CD4-positive, alpha-beta T cell treated with Interleukin-4 for 1 hour (primary cell): ENCODE measurements at places on chromosomes 5 and 9.
A peak's percentile ranks its signal among the peaks of the same experiment; 100 is the strongest.

- DNase-seq, result no peak
These were observed 80.2 kb upstream of the IL12B start for GRCh38 chr5:159410480-159410879.

DNA sequence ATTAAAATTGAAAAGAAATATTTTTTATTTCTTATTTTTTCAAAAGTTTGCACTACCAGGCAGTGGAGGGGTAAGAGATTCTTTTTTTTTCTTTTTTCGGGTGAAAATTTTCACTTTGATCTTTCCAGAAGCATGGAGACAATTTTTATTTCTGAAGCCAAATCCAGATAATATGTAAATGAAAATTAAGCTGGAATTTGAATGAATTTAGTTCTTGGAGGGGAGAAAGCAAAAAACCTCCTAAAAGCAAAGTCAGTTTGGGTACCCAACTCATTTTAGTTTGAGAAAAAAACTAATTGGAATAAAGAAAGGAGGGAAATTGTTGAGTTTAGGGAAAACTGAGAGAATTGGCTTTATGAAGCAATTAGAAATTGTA lies 872 bp downstream of the ZNF618 start:
- no peak for DNase-seq

DNA sequence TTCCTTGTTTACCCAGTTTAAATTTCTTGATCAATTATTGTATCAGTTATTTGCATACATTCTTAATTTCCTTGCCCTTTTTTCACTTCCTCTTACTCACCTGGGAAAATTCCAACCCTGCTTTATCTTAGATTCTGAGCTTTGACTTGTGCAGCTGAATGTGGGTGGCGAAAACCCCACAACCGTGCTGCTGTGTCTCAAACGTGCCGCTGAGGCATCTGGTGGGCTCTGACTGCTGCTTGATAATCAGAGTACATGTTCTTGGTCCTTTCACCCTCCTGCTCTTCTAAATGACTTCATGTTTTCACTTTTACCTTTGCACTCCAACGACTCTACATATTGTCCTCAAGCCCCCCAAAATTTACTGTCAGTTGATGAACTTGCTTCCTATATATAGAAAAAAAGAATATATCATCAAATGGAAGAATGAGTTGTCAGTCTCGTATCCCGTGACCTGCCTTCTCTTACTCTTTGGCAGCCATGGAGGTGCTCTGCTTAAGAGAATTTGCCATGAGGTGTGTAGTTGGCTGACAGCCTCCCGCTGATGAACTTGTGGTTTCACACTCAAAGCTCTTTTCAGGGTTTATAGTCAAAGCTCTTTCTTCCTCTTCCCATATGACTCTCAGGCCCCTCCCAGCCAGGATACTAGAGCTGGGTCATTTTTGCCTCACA lies 14.0 kb upstream of the JAK2 start:
- DNase-seq, result peak; percentile 30

- DNase-seq, result no peak
These were observed 51.3 kb upstream of the PTPN3 start for GRCh38 chr9:109549386-109549785.

- no peak for DNase-seq
These were observed 43.7 kb downstream of the STK10 start for GRCh38 chr5:172144291-172144815.
